Iris pigment epithelial cell (primary cell): ENCODE measurements at places on chromosomes 1 and 21.

- DNase-seq, result peak; percentile 55
Measured at GRCh38 chr1:43227143-43227764, 42.5 kb upstream of the TMEM125 start.

DNA sequence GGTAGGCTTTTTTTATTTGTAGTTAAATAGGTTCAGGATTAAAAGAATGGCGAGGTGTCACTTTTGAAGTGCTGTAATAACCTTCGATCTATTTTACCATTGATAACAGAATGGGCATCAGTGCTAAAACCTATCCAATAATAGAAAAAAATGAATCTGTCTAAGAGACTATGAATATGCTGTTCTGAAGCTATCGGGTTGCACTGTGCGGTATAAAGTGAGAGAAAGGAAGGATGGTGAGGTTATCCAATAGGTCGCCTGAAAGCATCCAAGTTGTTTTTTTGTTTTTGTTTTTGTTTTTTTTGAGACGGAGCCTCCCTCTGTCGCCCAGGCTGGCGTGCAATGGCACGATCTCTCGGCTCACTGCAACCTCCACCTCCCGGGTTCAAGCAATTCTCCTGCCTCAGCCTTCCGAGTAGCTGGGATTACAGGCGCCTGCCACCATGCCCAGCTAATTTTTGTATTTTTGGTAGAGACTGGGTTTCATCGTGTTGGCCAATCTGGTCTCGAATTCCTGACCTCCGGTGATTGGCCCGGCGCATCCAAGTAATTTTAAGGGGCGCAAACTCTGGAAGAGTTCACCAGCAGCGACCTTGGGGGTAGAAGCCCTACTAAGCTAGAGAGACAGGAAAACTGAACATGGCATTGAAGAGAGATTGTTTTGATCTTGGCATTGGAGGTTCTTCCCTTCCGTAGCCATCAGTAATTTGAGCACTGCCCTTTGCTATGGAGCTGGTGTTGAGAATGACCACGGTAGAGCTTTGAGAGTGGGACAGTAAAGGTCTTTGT lies 8.7 kb upstream of the MDM4 start:
- DNase-seq, result peak; percentile 56

DNA sequence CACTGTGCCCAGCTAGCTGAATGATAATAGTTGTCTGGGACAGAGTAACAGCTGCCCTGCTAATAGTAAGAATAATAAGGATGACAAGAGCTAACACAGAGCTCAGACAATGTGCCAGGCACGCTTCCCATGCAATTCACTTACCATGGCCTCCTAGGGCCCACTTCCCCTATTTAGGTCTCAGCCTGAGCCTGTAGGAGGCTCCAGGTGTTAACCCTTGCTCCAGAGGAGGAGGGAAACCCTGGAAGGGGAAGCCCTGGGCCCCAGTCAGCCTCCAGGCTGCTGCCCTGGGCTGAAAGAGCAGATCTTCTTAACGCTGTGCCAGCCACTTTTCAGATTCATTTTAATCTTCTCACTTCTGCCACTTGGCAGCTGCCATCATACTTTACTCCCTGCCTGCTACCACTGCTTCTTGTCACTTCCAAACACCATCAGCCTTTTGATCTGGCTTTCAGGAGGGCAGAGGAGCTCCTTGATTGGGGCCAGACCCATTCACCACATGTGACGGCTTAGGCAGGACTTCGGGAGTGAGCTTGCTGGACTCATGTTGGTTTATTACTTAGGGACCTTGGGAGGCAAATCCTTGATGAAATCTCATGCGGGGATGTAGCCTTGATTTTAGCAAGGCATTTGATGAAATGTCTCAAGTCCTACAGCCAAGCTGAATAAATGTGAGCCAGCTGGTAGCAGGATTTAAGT lies 66.7 kb upstream of the PARP1 start:
- no peak for DNase-seq

DNA sequence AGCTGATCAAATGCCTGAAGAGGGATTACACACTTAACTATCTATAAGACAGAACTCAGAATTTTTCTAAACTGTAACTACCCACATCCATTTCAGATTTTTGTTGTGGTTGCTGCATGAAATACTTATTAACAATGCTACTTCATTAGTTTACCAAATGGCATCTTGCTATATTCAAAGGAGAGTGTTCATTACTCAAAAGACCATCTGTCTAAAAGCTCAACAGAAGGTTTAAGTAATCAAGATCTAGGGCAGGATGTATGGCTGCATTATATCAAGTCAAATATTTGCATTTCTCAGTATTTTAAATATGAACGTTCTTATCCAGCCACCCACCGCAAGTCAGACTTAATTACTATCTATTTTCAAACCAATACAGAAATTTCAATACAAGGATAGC lies 79.9 kb downstream of the SIPA1L2 start:
- no peak for DNase-seq

GRCh38 chr21:8993943-8994639 lies 1527.3 kb upstream of the TPTE start:
- no peak for DNase-seq

GRCh38 chr1:240575981-240576662 lies 35.8 kb downstream of the GREM2 start:
- peak; percentile 83 for DNase-seq

GRCh38 chr1:92398519-92398918 lies 88.2 kb downstream of the GFI1 start:
- no peak for DNase-seq

GRCh38 chr1:201647094-201647493 lies 108.2 kb downstream of the NAV1 start:
- DNase-seq, result no peak

DNA sequence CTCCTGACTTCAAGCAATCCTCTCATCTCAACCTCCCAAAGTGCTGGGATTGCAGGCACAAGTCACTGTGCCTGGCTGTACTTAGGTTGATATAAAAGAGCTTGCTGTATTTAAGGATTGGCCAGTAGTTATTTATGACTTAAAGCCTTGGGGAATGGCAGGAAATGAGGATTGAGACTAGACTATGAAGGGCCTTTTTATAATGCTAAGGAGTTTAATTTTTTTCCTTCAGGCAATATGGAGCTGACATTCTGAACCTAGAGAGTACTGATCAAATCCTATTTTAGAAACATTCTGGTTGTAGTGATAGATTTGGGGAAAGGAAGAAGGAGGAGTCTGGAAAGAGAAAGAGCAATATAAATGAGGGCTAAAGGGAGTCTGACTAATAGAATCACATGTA lies 44.7 kb downstream of the MSH4 start:
- no peak for DNase-seq

DNA sequence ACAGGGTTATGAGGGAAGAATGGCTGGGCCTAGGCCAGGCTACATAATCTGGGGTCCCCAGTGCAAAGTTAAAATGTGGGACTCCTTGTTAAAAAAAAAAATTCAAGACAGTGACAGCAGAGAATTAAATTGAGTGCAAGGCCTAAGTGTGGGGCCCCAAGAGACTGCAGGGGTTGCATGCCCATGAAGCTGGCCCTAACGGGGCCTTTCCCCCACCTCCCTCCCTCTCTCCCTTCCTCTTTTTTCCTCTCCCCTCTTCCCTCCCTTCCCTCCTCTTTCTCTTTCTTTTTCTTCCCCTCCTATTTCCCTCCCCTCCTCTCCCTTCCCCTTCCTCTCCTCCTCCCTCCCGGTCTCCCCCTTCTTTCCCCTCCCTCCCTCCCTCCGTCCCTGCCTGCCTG lies 266.7 kb downstream of the LMO4 start:
- DNase-seq, result no peak

GRCh38 chr1:238658763-238659162 lies 727.6 kb upstream of the CHRM3 start:
- DNase-seq, result peak; percentile 81

DNA sequence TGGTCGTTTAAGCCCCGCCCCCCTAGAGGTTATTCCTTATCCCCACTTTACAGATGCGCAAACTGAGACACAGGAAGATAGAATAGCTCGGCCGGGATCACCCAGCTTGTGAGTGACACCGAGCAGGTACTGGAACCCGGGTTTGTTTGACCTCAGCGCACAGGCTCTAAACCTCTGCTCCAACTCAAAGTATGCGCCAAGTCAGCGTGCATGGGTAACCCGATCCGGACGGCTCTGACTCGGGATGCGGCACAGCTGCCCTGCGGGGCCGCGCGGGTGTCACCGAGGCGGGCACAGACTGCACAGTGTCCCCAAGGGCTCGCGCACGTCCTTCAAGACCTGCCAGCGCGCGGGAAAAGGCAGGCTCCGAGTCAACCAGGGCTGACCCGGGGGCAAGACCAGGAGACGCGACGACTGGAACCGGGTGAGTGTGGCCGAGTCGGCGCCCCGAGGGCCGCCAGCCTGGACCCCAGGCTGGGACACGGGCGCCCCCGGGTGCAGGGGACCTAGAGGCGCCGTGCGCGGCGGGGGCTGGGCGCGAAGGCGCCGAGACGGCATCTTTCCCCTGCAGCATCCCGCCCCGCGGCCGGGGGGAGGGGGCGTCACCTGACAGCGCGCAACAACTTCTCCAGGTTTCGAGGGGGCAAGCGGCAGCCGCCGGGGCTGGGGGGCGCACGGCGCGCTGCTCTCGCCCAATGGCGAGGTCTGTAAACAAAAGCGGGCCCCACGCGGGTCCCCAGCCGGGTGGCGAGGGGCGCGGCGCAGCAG lies 101.9 kb upstream of the SOD1 start:
- DNase-seq, result no peak

DNA sequence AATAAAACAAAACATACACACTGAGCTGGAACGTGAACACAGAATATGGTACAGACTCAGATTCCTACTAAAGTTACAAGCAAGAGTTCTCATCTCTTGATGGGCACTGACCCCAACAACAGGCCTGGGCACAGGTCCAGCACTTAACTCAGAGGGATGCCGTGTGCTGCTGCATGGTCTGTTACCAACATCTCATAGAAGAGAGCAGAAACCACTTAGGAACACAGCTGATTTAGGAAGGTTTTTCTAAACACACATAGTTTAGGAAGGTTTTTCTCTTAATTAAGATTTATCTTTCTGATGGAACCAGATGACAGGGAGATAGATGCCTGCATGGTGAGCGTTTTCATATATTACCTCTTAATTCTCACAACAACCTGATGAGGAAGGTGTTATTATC lies 1.5 kb downstream of the GCLM start:
- DNase-seq, result peak; percentile 70

- no peak for DNase-seq
Measured at GRCh38 chr1:223747838-223748335, 35.5 kb downstream of the CAPN2 start.

- no peak for DNase-seq
Measured at GRCh38 chr1:4787551-4787950, 133.1 kb downstream of the AJAP1 start.

DNA sequence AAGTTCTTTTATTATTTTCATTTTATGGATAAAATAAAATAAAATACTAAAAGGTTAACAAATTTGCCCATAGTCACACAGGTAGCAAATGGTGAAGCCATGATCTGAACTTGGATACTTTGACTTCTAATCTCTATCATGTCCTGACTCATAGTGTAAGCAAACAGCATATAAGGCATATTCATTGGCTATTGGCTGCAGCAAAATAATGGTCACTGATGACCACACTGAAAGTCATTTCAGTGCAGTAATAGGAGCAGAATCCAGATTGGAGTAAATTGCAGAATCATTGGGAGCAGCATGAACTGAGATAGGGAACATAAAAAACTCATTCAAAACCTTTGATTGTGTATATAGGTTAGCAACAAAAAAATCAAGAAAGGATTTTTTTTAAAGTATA lies 262.9 kb downstream of the PLA2G4A start:
- peak; percentile 23 for DNase-seq

GRCh38 chr1:211623515-211623914 lies 44.6 kb upstream of the SLC30A1 start:
- DNase-seq, result no peak

DNA sequence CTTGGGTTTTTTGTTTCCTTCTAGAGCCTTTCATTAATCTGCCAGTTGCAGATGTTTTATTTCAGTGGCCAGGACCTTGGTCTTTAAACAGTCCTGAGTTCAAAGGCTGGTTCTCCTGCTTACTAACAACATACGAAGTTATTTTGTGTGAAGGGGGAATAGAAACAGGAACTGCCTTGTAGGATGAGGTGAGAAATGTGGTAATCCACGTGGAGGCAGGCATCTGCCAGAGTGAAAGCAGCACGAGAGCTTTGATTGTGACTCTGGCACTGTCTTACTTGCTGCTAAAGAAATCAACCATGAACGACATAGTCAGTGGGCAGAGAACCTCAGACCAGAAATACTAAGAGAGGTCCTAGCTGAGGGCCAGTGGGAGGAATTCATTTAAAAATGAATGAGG lies 30.4 kb downstream of the TMEM63A start:
- no peak for DNase-seq

- no peak for DNase-seq
Measured at GRCh38 chr1:179883745-179884138, 1.7 kb downstream of the TOR1AIP1 start.

- no peak for DNase-seq
Measured at GRCh38 chr1:82487778-82488177, 687.0 kb downstream of the ADGRL2 start.

- DNase-seq, result no peak
Measured at GRCh38 chr21:44593598-44594405, 1.5 kb upstream of the KRTAP10-6 start.

GRCh38 chr1:25867210-25867991 lies 8.1 kb downstream of the PAQR7 start:
- DNase-seq, result no peak

DNA sequence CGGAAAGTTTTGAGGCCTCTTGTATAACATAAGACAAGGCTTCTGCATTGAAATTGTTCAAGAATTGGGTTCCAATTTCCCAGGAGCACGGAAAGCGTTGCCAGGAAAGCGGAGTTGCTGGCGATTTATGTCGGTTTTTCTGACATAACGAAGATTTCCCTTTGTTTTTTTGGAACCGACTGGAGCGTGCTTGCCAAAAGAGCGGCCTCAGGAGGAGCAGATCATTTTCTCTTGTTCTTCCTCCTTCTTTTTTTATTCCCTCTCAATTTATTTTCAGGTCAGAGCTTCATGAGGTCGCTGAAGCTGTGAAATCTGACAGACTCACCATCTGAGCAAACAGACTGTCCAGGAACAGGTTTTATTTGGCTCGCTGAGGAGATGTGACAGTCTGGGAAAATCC lies 275.5 kb downstream of the CAMTA1 start:
- no peak for DNase-seq

DNA sequence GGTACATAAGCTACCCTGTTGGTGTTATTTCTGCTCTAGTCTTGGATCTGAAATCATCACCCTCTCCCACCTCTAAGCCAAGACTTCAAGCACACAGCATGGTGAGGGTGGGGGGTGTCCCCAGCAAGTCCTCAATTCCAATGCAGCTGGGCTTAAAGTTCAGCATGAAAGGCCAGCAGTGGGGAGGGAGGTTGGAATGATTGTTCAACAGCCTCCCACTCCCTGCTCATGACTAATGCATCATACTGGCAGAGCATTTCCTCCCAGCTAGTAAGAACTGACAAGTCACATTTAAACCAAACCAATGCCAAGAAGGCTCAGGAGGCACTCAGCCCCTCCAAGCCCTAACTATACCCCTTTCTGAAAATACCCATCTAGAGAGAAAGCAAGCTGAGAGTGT lies 50.1 kb downstream of the TIAM1 start:
- DNase-seq, result peak; percentile 97

DNA sequence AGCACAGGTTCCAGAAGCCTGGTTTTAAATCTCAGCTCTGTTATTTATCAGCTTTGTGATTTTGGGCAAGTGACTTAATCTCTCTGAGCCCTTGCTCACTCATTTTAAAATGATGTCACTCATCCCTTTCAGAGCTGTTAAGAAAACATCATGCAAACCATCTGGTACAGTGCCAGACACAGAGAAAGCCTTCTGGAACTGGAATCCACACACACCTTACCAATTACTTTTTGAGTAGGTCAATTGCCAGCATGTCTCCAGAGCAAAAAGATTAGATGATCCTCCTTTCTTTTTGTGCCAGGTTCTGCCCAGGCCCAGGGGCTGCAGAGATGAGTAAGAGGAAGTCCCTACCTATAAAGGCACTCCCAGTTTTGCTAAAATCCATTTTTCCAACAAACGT lies 61.3 kb downstream of the ROR1 start:
- DNase-seq, result peak; percentile 53
